NCI-H2081 (cell line): ENCODE measurements at places on chromosomes 13 and 19.
A peak's percentile ranks its signal among the peaks of the same experiment; 100 is the strongest.

DNA sequence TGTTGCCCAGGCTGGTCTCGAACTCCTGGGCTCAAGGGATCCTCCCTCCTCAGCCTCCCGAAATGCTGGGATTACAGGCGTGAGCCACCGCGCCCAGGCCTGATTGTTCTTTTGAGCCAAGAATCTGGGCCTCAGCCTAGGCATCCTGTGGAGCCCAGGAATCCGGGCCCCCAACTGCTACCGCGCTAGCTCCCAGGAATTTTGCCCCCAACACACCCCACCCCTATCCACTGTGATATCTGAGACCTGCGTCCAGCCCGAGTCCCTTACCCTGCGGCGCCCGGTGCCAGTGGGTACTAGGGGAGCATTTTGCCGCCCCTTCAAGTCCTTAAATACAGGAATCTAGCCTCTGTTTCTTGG is 838 bp upstream of the MYADM start:
- DNase-seq: no peak

GRCh38 chr19:944663-945241 is 18.9 kb downstream of the ARID3A start:
- DNase-seq: peak; percentile 13

- DNase-seq: no peak
Observed at GRCh38 chr13:91308299-91308698, 39.2 kb upstream of the MIR17HG start.

- DNase-seq: no peak
Observed at GRCh38 chr13:91805605-91806004, 407.2 kb downstream of the GPC5 start.

- DNase-seq: no peak
Observed at GRCh38 chr13:30791354-30792001, 56.1 kb downstream of the ALOX5AP start.

- DNase-seq: no peak
Observed at GRCh38 chr19:2050349-2050990, 574 bp downstream of the MKNK2 start.

DNA sequence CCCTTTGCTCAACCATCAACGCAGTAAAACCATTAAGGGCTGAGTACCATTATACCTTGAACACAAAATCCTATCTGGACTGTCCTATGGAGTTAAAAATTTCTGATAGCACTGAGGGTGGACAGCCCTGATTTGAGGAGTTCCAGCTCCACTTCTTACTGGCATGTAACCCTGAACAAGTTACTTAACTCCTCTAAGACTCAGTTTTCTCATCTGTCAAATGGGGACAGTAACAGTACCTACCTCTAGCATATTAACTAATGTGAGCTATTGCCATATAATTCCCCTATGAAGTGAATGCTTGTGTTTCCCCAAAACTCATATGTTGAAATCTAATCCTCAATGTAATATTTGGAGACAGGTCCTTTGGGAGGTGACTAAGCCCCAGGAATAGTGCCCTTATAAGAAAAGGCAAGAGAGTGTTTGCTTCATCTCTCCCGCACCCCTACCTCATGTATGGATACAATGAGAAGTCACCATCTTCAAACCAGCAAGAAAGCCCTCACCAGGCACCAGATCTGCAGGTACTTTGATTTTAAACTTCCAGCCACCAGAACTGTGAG is 61.9 kb upstream of the DOCK9 start:
- DNase-seq: no peak

DNA sequence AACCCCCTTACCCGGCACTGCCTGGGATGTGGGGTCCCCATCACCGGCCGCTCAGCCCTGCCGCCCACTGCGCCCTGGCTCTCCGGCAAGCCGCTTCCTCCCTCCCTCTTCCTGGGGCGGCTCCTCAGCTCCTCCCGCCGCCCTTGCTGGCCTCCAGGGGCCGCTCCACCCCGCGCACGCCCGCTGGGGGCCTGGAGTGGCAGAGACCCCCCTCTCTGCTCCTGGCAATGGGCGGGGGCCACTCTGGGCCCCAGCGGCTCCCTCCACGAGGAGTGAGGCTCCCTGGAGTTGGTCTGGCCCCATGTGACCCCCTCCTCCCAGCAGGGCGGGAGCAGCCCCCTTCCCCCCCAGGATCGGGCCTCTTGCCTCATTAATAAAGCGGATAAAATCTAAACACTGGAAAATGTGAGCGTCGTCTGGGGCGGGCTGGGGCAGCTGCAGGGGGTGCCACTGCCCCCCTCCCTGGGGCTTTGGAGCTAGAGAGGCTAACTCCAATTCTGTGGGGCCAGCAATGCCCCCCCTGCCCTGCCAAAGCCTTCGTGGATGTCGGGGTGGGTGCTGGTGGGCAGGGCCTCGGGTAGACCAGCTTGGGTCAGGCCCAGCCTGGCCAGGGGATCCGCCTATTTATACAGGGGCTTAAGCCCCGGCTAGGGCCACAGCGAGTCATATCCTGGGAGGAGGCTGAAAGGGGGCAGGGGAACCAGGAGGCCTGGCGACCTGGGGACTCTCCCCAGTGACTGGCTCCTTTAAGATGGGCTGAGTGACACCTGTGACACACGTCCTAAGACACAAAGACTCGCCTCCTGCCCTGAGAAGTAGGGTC is at the start of gene PTGER1:
TSS of gene PTGER1 (minus strand) at position 104 of the 823 bp plus-strand sequence. CDS start 1,034 bp downstream, outside the sequence.
- DNase-seq: no peak

GRCh38 chr13:106440866-106441265 is 94.6 kb downstream of the EFNB2 start:
- no peak for DNase-seq

DNA sequence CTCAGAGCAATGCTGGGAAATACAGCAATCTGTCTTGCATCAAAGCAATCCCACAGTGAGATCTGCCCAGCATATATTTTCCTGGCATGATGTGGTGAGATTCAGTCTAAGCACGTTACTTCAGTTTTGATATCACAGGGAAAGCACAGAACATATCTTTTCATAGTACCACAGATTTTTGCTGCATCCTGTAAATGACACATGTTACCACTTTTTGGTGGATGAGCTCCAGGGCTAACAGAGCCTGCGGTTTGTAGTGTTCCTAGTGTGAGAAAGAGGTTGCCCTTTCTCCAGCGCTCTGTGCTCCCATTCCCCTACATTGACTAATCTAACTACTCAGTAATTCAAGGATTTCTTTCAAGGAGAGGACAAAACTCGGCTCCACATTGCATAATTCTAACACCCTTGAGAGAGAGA is 409.0 kb downstream of the GPC6 start:
- no peak for DNase-seq

GRCh38 chr13:69545551-69545950 is 562.1 kb upstream of the ATXN8OS start:
- DNase-seq: no peak

DNA sequence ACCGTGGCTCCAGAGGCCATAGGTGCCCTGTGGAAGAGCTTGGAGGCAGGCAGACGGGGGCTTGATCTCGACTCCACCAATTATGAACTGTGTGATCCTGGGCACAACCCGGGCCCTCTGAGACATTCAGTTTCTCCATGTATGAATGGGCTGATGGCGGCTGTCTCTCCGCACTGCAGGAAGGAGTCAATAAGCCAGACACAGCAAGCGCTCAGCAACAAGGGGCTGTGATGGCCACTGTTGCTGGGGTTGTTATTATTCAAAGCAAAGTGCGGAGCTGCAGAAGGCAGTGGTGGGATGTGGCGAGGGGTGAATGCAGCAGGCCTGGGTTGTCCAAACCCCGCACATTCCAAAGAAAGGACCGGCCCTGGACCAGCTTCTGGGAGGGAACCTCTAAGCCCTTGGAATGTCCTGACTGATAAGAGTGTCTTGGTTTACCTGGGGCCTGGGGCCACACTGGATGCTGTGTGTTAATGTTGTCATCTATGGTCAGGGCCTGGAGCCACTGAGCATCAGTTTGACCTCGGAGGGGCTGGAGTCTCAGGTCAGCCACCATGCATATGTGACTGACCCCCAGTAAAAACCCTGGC is 8.3 kb downstream of the TMEM143 start:
- no peak for DNase-seq

DNA sequence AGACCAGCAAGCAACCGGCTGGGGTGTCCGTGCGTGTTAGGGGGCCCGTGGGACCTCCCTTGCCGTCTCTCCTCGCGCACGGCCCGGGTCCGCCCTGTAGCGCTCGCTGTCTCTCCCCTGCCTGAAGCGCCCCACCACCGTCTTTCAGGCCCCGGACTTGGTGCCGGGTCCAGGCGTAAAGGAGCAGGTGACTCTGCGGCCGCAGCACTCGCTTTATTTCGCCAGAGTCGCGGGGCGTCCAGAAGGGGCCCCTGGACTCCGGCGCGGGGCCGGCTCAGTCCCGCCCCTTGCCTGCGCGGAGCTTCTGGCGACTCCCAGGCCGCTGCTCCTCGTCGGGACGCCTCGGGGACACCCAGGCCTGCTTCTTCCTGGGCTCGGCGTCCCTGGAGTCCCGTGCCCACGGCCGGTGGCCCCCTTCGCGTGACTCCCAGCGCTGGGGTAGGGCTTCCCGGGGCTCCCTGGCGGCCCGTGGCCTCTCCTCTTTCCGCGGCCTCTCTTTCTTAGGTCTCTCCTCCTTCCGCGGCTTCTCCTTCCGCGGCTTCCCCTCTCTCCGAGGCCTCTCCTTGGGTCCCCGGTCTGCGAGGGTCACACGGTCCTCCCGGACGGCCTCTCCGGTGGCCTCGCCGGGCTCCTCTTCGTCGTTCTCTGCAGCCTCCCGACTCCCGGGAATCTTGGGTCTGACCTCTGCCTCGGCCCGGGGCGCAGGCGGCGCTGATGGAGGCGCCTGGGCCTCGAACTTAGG is 3.1 kb downstream of the AMH start:
- DNase-seq: no peak

DNA sequence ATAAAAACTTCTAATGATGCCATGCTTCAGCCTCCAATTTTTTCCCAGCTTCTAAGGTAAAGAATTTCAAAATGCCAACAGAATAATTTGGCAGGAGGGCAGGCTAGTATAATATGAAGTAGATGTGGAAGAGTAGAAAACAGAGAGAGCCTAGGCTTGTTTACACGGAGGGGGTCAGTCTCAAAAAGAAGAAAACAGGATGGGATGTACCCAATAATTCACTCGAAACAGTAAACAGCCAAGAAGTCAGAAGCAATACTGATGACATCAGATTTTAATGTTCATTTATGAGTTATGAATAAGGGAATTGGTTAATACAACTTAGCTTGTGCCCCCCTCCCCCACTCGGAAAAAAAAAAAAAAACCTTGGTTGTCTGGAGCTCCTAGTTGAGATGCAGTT is 422.5 kb downstream of the FOXO1 start:
- DNase-seq: no peak

DNA sequence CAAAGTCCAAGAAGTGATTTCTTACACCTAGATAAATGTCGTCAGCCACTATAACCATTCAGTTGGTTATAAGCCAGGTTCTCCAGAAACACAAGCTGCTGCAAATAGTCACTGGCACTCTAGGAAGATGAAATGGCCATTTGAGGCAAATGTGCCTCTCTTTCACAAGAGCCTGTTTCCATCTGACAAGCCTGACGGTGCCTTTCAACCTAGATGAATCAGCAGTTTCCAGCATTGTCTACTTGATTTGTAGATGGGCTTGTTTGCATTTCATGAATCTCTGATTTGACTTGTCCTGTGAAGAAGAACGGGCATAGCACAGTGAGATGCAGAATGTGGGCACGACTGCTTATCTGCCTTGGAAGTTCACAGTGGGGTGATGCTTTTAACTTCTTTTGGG is 327.2 kb downstream of the LMO7 start:
- DNase-seq: no peak
